ENCODE measurements at places on chromosomes 16 and 17. TPM values are rescaled to one million over a fixed set of nuclear protein-coding genes. Genes with fewer than 3 reads are reported as not detected.

NHERF1 gene
- total RNA-seq: 21.2 TPM

CTRB1 gene
- total RNA-seq: not detected

TNP2 gene
- total RNA-seq: not detected

GNG13 gene
- 3.8 TPM for total RNA-seq

TEDC2 gene
- total RNA-seq: 7.0 TPM

Measured in camera-type eye (tissue), 1 donor.